Activated CD8-positive, alpha-beta memory T cell treated with anti-CD3 and anti-CD28 coated beads for 1 hour (primary cell): ENCODE measurements at places on chromosomes 16 and 17.

DNA sequence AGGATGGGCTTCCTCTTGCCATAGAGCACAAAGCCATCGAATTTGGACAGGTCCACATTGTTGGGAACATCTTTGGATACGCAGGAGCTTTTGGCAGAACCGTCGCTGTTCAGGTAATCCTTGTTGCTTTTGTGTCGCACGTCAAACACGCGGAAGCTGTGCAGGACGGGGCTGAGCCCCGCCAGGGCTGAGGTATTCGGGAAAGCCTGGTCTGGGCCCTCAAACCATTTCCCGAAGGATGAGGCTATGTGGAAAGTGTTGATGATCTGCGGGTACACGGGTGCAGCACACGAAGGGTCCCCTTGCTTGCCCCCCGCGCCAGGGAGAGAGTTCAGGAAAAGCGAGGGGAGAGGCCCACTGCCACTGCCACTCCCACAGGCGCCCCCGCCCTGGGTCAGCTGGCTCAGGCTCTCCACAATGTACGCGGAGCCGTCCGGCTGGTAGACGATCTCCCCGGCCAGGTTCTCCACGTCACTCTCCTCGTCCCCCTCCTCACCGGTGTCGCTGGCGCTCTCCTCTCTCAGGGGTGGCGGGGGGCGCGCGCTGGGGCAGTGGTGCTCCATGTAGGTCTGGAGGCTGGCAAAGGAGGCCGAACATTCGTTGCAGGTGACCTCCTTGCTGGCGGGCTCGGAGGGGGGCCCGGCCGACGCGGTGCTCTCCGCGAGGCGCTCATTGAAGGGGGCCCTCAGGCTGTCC, 88.5 kb downstream of the ZFHX3 start:
- no peak for DNase-seq

DNA sequence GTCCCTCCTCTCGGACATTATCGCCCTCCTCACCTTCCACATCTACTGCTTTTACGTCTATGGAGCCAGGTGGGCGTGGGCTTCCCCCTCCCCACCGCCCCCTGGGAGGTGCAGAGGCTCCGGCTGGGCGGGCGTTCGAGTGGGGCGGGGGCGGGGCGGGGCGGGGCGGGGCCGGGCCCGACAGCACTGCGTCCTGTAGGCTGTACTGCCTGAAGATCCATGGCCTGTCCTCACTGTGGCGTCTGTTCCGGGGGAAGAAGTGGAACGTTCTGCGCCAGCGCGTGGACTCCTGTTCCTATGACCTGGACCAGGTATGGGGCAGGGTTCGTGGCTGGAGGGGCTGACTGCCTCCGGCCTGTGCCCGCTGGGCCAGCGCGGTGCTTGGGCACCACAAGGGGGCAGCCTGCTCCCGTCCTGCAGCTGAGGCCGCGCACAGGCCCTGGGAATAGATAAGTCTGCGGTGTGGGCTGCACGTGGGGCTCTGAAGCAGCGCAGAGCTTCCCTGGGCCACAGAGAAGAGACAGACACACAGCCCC, 9.2 kb downstream of the PIGQ start:
- peak; percentile 47 for DNase-seq

- DNase-seq = no peak
Measured at GRCh38 chr17:56656701-56657327, 63.3 kb downstream of the NOG start.

DNA sequence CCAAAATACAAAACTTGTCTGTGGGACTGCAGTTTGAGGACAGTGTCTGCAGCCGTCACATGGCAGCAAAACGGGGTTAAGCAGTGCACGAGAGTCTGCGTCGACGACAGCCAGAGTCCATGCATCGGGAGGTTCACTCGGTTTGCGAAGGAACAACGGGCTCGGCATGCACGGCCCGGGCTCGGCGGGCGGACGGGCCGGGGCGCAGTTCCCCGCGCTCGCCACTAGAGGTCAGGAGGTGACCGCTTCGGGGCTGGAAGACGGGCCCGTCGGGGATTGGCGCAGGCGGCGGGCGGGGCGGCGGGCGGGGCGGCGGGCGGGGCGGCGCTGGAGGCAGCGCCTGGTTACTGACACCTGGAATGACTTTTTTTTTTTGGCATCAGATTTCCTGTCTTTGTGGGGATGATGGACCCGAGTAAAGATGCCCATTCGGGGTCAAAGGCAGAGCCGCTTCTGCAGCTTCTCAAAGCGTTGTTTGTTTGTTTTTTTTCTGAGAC, 6.5 kb downstream of the SCGB1C2 start:
- peak; percentile 80 for DNase-seq

DNA sequence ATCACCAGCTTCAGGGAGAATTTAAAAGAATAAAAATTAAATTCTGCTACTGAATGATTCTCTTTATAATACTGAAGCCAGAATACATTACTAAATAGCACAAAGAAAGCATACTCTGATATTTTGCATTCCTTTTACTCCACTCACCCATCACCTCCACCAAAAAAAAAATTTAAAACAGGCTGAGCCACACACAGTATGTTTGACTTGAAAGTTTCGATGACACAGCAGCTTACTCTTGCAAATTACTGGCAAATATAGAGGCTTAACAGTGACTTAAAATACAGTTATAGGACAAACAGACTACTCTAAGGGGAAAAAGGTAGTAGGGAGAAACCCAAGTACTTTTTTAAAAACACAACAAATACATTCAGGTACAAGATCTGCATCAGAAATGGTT, 39.2 kb downstream of the GPATCH8 start:
- DNase-seq = no peak
